Activated naive CD4-positive, alpha-beta T cell treated with anti-CD3 and anti-CD28 coated beads, Interleukin-2, amount 50 U/mL, for 72 hours (primary cell): ENCODE measurements at places on chromosomes 1 and 21. TPM values are rescaled to one million over a fixed set of nuclear protein-coding genes. Genes with fewer than 3 reads are reported as not detected.

SPATA21 gene
- not detected for total RNA-seq

TNNI3K gene
- total RNA-seq, result 0.98 TPM

CLCA2 gene
- not detected for total RNA-seq

GRCh38 chr1:49229555-49229954 is 452.9 kb upstream of the BEND5 start:
- no peak for DNase-seq

- no peak for DNase-seq
Observed at GRCh38 chr1:44267438-44267837, 54.2 kb downstream of the DMAP1 start.

DNA sequence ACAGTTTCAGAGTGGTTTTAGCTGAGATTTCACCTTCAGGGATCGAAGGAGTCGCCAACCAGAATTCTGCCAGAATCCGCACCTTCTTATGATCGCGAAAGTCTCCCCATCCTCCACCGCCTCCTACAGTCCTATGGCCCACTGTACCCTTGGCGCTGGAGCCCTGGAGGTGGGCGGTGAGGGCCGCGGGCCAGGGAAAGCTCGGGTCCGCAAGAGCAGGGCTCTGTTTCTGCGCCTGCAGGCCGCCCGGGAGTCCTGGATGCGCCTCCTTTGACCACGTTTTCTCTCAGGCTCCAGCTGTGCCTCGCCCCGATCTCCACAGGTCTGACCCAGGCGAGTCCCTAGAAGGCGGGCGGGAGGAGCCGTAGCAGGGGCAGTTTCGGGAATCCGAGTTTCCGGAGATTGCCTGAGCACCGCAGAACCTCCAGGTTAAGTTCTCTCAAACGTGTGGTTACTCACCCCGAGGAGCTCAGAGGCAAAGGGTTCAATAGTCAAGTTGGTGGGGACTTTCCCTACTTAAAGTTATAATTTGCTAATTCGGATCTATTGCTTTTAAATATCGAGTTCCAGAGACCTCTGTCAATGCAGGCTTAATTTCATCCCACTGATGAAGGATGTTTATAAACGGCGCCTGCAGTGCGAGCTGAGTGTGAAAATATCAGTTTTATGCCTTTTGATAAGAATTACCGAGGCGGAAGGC is 3.2 kb upstream of the LHX8 start:
- DNase-seq, result no peak

DNA sequence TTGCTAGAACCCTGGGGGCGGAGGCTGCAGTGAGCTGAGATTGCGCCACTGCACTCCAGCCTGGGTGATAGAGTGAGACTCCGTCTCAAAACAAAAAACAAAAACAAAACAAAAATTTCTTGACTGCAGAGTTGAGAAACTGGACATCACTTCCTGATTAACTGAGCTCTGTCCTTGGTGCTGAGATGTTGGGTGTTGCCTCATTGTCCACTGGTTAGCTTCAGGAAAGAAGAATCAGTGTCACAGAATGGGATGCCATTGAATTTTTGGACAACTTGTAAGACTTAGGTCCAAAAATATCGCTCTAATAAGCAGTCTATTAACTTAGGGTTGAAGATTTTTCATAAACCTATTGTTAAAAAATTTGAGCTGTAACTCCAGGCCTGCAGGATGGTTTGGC is 23.8 kb upstream of the KCNA10 start:
- no peak for DNase-seq

DNA sequence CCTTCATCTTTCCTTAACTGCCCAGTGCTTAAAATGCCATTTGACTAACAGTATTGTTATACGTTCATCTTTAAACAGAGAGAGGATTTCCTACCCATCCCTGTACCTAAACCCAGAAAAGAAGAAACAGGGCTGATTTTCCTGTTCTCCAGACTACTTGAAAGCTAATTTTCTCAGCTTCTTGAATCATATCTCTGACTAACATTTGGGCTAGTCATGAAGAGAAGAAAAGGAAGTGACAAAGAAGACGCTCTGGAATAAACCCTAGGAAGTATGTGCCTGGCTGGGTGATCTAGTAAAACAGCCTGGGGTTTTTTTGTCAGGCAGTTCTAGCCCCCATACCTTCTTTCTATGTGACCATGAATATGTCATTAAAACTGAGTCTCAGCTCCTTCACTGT is 44.8 kb upstream of the SGIP1 start:
- no peak for DNase-seq

DNA sequence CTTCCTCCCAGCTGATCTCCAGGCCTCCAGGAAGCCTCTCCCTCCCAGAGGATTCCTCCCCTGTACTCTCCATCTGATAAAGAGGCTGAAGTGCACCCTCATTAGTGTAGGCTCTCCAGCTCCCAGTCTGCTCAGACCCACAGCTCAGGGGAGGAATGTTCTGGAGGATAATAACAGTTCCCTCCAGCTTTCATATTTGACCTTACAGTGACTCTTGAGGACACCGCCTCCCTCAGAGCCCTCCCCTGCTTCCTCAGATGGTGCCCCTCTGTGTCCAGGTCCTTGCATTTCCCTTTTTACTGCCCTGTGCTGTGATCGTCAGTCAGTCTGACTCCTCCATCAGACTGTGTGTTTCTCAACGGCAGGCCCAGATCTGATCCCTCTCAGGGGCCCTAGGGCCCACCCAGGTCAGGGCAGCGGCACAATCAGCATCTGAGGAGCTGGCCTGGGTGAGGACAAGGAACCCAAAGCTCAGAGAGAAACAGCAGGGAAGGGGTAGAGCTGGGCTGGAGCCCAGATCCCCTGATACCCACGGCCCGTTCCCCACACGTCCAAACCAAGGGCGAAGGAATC is 1.1 kb upstream of the SHISAL2A start:
- no peak for DNase-seq

DNA sequence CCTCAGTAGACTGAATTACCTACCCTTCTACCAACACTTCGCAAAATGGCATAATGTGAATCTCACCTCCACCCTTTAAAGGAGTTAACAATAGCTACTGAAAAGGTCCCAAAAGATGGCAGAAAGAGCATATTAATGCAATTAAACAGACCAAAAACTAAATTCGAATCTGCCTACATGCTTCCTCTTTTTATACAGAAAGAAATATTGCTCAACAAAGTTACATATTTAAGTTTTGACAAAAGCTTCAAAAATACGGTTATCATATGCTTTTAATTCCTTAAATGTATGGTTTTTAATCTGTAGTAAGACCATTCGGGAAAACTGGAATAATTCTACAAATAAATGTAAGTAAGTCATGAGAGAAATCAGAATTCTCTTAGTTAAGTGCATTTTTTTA is 2.2 kb downstream of the APP start:
- no peak for DNase-seq

DNA sequence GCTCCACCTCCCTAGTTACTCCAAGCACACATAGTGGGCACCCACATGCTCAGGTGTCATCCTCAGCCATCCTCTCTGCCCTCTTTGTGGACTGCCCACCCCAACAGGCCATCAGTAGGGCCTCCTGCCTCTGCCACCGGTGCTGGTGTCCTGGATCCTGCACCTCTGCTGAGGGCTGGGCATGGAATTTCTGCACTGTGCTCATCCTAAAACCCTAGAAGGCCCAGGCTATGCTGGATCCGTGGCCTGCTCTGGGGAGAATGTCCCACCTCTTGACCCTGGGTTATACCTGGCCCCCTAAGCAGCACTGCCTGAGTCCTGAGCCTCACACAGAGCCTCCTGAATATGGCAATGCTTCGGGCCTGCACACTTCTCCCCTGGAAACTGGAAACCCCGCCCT is 318.3 kb downstream of the MATN1 start:
- no peak for DNase-seq

DNA sequence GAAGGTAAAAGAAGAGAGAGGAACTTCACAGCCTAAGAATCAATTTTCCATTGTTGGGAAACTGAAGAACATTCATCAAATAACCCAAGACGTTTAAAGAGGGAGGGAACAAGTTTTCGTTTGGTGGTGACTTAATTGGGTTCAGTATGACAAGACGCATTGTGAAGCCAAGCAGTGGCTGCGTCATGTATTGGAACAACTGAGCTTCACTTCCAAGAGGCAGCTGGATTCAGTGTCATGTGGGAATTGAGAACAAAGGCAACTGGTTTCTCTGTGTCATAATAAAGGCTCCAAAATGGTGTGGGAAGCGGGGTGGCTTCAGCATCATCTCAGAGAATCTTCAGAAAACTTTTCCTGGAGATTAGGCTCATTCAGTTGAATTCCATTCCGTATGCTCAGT is 29.8 kb upstream of the RC3H1 start:
- DNase-seq, result no peak

DNA sequence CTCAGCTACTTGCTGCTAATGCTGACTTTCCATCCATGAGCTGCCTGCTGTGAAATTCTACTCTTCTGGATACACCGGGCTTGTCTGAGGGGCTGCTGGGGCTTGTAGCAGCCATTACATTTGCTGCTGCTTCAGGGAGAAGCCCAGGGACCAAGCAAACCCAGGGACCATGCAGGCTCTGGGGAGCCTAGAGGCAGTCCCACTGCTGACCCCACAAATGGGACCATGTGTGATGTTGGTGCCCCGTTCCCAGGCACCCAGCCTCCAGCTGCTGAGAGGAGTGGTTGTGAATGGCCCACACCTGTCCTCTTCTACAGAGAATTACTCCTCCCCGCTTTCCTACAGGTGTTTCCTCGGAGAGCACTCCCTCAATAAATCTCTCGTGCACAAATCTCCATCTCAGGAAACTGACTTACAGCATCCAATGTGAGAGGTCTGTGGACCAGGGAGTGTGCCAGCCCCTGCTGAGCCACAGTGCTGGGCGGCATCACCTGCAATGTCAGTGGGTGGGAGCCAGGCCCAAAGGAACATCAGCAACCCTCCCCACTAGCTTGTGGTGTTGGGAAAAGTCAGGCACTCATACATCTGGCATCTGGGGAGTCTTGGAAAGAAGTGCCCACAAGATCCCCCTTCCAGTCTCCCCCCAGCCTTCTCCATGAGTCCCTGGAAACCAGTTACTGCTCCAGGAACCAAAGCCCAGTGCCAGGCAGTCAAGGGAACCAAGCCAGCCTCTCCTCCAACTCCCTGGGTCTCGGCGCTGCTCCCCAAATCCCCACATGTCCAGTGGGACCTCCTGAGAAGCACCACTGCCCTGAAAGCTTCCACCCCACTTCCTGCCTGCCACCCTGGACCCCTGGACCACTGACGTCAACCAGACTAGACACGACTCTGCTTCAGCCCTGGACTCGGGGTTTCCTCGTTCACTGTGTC is 65.1 kb downstream of the TCP10L start:
- DNase-seq, result no peak

DNA sequence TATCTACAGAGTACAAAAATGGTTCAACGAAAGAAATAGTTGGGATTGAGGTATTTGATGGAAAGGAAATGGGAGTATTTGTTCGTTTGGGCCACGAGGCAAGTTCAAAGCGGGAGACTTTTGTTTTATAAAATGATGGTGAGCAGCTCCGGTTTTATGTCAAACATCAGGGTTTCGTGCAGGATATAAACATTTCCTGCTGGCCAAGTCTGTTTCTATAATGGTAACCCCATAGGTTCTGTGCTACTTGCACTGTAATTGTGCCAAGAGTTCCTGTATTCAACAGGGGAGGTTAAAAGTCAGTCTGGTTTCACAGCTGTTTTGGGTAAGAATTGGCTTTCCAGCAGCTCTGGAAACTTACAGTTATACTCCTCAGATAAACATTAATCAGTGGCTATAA is 290.3 kb upstream of the NRIP1 start:
- DNase-seq, result no peak
